ENCODE measurements at places on chromosomes 2 and 18.
A peak's percentile ranks its signal among the peaks of the same experiment; 100 is the strongest.

GRCh38 chr18:32919799-32920198 is 147.0 kb upstream of the KLHL14 start:
- peak; percentile 88 for DNase-seq

DNA sequence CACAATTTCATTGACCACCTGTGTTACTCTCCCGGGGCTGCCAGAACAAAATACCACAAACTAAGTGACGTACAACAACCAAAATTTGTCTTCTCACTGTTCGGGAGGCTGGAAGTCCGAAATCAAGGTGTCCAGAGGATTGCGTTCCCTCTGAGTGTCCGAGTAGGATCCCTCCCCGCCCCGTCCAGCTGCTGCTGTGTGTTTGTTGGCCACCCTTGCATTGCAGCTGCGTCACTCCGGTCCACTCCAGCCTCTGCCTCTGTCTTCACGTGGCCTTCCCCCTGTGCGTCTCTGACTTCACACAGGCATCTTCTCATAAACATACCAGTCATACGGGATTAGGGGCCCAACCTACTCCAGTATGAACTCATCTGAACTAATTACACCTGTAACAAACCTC is 251.8 kb upstream of the SMIM21 start:
- DNase-seq = no peak

DNA sequence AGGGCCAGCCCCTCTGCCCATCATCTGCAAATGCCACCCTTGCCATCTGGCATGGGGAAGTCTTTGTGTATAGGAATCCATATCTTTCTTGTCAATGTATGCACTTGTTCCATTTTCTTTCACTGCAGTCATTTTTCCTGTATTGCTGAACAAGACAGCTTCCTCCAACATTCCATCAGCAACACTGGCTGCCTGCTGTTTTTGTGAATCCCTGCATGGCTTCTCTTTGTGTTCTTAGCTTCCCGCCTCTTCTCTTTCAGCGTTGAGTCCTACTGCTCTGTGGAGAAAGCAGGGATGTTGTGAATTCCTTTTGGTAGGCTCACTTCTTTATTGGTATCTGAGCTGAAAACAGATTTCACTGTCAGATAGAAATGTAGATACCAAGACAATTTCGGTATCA is 150.0 kb downstream of the LPIN1 start:
- no peak for DNase-seq

DNA sequence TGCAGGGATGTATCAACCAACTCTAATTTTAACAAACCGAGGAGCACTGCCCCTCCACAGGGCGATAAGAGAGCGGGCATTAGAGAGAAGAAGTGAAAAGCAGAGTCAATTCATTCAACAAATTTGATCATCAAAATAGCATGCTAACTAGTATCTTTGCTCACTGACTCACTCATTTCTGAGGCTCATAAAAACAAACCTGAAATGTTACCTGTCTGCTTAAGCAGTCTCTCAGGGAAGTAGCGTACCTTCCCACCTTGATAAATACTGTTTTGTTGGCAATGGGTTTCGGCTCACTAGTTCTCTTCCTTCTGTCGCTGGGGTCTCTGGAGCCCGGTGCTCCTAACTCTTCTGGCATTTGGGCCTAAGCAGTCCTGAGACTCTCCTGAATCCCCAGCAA is 248.8 kb downstream of the IRS1 start:
- no peak for DNase-seq

- no peak for DNase-seq
These were observed 209.5 kb upstream of the SMAD7 start for GRCh38 chr18:49160079-49160930.

GRCh38 chr2:190215620-190216019 is 104.0 kb downstream of the HIBCH start:
- DNase-seq = no peak

DNA sequence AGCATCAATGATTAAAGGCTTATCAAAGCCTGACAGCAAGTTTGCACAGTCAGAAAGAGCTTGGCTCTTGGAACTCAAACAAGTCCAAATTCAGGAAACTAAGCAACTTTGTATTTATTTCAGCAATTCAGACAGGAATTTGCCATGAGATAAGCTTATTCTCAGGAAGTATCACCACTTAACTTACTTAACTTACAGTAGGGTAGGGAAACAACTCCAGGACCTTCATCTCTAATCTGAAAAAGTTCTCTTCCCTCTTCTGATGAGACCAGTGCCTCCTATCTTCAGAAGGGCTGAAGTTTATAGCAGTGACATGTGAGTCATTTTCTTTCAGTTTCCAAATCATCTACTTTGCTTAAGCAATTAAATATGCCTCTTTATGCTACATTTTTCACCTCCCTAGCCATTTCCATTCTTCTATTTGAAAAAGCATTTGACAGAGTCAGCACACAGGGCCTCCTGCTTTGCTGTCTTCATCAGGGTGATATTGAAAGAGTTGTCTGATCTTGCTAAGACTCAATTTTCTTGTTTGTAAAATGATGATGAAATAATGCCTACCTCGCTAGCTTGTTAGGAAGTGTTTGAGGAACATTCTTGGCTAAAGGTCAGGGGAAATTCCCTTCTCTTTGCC is 389.5 kb downstream of the RND3 start:
- DNase-seq = no peak

DNA sequence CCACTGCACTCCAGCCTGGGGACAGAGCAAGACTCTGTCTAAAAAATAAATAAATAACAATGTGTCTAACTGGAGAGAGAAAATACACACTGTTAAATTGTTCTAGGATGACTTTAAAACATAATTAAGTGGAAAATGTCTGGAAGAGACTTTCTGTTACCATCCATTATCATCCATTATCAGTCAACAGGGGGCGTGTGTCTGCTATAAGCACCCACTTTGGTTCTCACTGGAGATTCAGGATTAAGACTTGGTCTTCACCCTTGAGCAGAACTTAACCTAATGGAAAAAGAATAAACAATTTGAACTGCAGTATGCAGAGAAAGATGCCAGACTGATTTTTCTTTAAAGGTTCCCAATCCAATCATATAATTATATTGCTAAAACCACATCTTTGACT is 999.8 kb upstream of the GYPC start:
- no peak for DNase-seq
